ENCODE measurements at places on chromosomes 3 and 15. TPM values are rescaled to one million over a fixed set of nuclear protein-coding genes. Genes with fewer than 3 reads are reported as not detected.

Gene CPNE9
- total RNA-seq: not detected

Gene LYZL4
- not detected for total RNA-seq

Gene MYH15
- 0.07 TPM for total RNA-seq

Gene TMEM266
- total RNA-seq: not detected

DNA sequence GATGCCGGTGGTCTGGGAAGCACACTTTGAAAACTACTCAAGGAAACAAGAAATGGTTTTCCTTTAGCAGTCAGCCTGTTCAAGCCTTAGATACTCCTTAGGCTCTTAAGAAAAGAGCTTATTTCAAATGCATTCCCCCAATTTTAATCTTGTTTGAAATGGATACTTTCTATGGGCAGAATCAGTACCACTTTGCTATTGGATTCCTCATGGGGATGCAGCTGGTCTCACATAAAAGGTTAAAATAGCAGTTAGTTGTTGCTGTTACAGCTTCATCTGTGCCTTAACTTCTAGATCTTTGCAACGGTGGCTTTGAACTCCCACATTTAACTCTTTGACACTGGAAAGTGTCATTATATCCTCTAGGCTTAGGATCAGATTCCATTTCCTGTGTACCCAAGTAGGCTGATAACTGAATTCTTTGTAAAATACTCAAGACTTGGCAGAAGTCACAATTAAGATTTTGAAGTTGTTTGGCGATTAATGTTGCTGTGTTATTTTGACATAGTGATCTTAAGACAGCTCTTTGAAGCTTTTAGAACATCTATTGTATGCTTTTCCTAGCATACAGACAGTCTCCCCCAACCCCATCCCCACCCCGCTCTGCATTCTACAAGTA lies 2.2 kb downstream of the THBS1 start:
- DNase-seq: no peak

GRCh38 chr15:53256043-53256442 lies 465.9 kb upstream of the ONECUT1 start:
- no peak for DNase-seq

- peak; percentile 10 for DNase-seq
Observed at GRCh38 chr3:156732715-156733421, 58.5 kb downstream of the TIPARP start.

- DNase-seq: no peak
Observed at GRCh38 chr3:124833710-124834332, 53.3 kb downstream of the ITGB5 start.

DNA sequence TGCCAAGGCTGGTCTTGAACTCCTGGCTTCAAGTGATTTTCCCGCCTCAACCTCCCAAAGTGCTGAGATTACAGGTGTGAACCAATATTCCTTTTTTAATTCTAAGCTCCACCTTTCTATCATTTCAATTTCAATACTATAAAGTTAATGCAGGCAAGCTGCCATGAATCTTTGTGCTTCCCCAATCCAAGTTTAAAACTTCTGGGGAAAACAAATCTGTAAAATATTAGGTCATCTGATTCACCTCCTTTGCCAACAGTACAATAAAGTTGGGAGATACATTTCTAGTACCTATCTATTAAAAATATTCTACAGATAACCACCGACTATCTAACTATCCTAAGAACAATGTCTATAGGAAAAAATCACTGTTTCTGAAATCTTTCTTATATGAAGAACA lies 102.1 kb downstream of the ATP8B4 start:
- no peak for DNase-seq

DNA sequence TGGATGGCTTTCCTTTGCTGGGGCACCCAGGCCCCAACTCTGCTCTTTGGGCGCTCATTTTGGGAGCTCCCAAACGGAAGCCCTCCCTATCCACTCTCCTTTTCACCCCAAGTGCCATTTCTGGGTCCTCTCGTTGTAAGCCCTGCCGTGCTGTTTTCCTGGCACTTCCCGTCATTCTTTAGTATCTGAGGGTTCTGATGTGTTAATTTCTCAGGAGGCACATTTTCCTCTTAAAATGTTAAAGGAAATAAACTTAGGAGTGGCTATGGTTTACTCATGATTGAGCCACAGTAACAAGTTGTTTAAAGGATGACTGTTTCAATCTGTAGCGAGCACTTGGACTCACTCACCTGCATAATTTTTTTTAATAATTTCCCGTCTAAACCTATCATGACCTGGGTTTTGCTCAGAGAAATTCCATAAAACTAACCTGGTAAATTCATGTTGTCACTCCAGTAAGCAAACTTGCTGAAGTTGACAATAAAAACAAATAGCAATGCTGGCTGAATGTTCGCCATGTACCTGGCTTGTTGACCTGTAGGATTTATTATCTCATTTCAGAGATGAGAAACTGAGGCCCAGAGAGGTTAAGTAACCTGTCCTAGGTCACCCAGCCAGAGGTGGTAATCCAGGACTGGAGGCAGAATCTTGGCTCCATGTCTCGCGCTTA lies 10.6 kb downstream of the ALDH1A3 start:
- DNase-seq: no peak

GRCh38 chr3:144104186-144104585 lies 132.6 kb downstream of the DIPK2A start:
- no peak for DNase-seq

- DNase-seq: no peak
Observed at GRCh38 chr3:190516416-190516815, 2.5 kb downstream of the IL1RAP start.

DNA sequence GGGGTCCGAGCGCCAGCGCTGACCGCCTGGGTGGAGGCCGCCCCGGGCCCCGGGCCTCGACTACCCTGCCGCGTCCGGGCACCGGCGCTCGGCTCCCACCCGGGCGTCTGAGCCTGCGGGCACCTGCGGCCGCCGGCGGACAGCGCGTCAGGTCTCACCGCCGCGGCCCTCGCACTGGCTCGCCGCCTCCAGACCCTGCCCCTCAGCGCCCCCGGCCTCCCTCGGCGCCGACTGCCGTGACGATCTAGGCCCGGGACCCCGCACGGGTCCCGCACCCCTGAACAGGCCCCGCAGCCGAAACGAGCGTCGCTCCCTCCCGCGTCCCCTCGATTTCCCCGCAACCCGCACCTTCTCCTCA lies 297 bp downstream of the PRC1 start:
- DNase-seq: no peak

DNA sequence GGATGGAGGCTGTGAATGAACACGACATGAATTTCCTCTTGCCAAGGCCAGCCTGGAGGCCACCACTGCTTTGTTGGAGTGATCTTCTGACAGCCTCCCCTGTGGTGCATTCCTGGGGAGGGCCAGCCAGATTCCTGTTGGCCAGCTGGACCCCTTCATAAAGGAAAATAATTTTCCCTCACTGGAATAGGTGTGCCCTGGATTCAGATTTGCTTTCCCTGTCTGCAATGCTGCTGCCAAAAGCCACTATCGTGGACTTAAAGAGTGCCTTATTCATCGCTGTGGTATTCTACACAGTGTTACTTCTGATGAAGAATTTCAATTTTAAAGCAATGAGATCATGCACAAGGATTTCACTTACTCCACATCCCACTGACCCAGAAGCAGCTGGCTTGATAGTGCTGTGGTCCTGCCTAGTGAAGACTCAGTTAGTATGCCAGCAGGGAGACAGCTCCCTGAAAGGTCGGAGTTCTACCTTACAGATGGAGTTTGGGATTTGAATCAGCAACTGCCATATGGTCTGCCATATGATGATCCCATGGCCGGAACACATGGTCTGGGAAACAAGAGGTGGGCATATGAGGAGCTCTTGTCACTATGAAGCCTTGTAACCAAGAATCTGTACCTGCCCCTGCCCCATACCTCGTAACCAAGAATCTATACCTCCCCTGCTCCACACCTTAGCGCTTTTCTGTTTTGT lies 145.2 kb downstream of the KLF13 start:
- DNase-seq: no peak

DNA sequence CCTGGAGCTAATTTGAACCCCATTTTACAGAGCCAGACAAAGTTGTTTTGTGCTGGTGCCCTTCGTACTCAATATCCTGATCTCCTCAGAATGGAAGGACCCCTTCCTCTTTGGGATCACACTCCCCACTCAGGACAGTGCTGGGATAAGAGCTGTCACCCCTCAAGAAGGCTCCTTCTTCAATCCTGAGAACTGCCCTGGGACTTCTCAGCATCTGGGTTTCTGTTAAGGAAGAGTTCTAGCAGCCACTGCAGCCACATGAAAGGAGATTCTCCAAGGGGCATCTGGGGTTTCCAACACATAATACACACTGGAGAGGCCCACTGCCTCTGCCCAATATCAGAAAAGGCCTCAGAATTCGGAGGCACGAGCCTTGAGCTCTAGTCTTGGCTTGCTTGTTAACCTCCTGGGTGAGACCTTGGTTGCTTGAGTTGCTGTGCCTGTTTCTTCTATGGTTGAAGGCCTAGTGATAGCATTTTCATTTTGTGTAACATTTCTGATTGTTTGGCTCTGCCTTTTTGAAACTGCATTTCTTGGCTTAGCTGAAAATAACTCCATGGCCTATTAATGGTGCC lies 78.8 kb upstream of the NMNAT3 start:
- no peak for DNase-seq

DNA sequence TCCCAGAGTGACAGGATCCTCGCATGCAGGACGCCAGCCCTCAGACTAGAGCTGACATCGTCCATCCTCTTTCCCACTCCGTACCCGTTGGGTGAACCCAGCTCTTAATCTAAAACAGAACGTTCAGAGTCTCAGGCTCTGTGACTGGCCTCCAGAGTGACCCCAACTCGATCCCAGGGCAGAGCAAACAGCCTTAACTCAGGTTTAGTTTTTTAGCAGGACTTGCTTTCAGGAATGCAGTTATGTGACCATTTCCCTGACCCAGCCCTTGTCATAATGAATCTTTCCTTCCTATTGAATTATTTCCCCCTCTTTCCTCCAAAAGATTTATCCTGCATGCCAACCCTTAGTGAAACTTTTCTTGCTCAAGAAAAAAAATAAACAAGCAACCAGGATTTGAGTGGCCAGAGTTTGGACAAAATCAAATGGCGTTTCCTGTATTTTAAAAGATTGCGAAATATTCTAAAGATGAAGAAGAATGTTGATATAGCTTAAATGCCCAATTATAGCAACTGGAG lies 47.8 kb upstream of the RARB start:
- DNase-seq: no peak

DNA sequence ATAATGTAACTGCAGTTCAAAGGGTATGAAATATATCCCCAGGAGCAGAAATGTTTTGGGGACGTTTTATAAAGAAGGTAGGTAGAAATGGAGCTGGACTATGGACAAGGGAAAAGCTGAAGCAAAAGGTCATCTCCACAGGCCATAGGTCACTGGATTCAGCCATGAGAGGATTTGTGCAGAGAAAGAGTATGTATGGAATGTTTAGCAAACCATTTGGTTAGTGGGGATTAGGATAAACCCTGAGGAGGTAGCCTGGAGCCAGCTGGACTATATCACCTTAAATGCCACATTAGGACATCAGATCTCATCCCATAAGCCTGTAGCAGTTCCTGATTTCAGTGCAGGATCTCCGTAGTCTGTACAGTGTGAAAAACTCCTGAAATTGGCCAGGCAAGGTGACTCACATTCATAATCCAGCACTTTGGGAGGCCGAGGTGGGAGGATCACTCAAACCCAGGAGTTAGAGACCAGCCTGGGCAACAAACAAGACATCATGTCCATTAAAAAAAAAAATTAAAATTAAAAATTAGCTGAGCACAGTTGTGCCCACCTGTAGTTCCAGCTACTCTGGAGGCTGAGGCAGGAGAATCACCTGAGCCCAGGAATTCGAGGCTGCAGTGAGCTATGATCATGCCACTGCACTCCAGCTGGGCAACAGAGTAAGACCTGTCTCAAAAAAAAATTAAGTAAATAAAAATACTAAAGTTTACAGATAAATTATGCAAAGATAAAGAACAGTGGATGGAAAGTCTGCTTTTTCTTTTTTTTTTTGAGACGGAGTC lies 4.7 kb downstream of the IP6K1 start:
- no peak for DNase-seq

Measured in activated CD8-positive, alpha-beta T cell treated with anti-CD3 and anti-CD28 coated beads for 36 hours (primary cell).